ENCODE measurements at places on chromosomes 12 and 14.

DNA sequence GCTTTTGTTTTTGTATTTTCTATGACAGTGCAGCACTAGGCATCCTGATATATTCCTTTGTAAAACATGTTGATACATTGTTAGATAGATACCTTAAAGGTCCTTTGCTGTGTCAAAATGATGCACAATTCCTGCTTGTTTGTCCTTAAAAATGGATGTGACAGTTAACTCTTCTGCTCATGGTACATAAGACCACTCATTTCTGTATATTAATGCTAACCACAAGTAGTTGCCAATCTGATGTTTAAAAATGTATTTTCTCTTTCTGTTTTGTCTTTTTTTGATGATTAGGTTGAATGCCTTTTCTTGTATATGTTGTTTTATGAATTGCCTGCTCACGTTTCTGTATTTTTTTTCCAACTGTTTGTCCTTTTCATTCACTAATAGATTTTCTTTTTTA lies 35.1 kb downstream of the ATF7IP start:
- no peak for DNase-seq

DNA sequence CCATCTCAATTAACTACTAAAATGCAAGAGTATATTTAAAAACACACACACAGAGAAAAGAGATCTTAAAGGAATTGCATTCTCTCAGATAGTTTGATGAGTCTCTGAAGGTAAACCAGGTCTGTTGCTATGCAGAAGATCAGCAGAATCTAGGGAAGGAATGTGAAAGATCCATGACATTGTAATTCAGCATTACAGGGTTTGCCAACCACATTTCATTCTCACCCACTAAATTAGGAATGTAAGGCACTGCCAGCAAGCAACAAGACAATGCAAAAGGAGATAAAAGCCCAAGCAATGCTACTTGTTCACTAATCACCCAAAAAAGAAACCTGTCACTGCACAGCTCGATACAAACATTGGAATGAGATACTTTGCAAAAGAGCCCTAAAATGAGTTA lies 106.3 kb downstream of the LRIG3 start:
- DNase-seq: no peak

GRCh38 chr14:89409961-89410360 lies 7.1 kb downstream of the FOXN3 start:
- no peak for DNase-seq

DNA sequence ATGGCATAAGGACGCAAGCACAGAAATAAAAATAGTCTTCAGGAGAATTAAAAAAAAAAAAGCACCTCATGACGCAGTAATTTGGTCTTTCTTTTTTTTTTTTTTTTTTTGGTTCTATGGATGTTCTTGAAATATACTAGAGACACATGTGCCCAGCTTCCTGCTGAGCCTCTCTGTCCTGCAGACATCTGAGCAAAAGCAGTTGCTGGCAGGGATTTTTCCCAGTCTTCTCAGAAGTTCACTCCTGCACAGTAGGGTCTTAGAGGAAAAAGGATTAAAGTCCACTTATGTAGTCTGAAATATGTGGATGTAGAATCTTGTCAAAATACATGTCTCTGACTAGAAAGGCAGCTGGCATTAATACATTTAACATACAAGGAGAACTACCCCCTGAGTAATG lies 1888.1 kb upstream of the SEL1L start:
- no peak for DNase-seq

DNA sequence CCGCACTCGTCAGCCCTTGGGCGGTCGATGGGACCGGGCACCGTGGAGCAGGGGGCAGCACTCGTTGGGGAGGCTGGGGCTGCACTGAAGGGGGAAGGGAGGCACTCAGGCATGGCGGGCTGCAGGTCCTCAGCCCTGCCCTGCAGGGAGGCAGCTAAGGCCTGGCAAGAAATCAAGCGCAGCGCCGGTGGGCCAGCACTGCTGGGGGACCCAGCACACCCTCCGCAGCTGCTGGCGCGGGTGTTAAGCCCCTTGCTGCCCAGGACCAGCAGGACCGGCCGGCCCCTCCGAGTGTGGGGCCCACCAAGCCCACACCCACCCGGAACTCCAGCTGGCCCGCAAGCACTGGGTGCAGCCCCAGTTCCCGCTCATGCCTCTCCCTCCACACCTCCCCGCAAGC lies 35.7 kb upstream of the YAF2 start:
- DNase-seq: no peak
